Umbilical cord (tissue), 2 donors: ENCODE measurements at places on chromosomes 12 and 14. TPM values are rescaled to one million over a fixed set of nuclear protein-coding genes. Genes with fewer than 3 reads are reported as not detected.

The NPAS3 gene
- total RNA-seq, result 8.4 TPM

The TUNAR gene
- 0.48 TPM for total RNA-seq

The ACOT2 gene
- total RNA-seq, result 48.2 TPM

The DMAC2L gene
- 19.3 TPM for total RNA-seq

The WNT5B gene
- 101 TPM for total RNA-seq

The CD4 gene
- 10.4 TPM for total RNA-seq

The TRHDE gene
- total RNA-seq, result 94.6 TPM

The APOLD1 gene
- total RNA-seq, result 14.0 TPM

The DPPA3 gene
- not detected for total RNA-seq

The WIF1 gene
- total RNA-seq, result 7.2 TPM

The DBX2 gene
- 6.3 TPM for total RNA-seq

The SLC17A8 gene
- 1.7 TPM for total RNA-seq

The MIP gene
- 2.9 TPM for total RNA-seq

The KRT82 gene
- total RNA-seq, result 1.7 TPM

The KCNC2 gene
- 4.1 TPM for total RNA-seq

The SLC25A21 gene
- total RNA-seq, result 1.7 TPM

The SFSWAP gene
- 17.1 TPM for total RNA-seq

The LRP1-AS gene
- total RNA-seq, result 1.2 TPM

The SERPINA9 gene
- total RNA-seq, result 1.4 TPM

The SMCO3 gene
- total RNA-seq, result 18.5 TPM

The PDZRN4 gene
- total RNA-seq, result 22.4 TPM

The SPIC gene
- 0.72 TPM for total RNA-seq

The CMA1 gene
- not detected for total RNA-seq

The C1R gene
- total RNA-seq, result 141 TPM

The SIX6 gene
- total RNA-seq, result 1.2 TPM

The CLEC1B gene
- total RNA-seq, result 9.4 TPM

The RNASE2 gene
- 1.4 TPM for total RNA-seq

The PPP1CC gene
- 108 TPM for total RNA-seq

The MDGA2 gene
- 1.7 TPM for total RNA-seq

The LRTM2 gene
- 1.2 TPM for total RNA-seq

The SRRM4 gene
- 0.96 TPM for total RNA-seq

The FLRT2 gene
- 59.2 TPM for total RNA-seq
